ENCODE measurements at places on chromosomes 4 and X.

- no peak for DNase-seq
These were observed 178.7 kb upstream of the MAGEE2 start for GRCh38 chrX:75963774-75964173.

GRCh38 chr4:48116582-48116981 lies 17.5 kb downstream of the TXK start:
- no peak for DNase-seq

DNA sequence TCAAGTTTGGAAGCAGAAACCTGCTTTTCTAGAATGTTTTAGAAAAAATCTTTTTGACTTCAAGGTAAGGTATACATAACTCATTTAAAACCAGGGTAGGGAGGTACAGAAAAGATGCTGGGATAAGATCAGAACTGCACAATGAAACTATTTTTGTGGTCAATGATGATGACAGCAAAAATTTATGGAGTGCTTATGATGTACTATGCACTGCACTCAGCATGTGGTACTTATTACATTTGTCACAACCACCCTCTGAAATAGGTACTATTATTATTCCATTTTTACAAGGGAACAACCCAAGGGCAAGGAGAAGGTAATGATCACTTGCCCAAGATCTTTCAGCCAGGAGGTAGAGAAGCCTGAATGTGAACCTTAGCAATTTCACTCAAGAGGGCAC lies 8.0 kb downstream of the GPM6B start:
- DNase-seq = no peak

DNA sequence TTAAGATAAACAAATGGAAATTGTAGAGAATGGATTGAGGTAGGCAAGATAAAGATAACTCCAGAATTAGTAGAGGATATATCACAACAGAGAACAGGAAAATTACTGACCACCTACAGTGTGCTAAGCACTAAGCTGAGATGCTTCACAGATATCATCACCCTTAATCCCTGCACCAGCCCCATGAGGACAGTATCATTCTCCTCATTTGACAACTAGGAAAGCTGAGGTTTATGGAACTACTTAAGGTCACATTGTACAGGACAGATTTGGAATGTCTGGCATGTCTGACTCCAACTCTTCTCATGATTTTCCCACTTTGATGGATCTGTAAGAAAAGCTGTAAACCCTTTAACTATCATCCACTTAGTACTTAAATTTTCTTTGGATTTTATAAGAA lies 95.5 kb downstream of the CASK start:
- no peak for DNase-seq

DNA sequence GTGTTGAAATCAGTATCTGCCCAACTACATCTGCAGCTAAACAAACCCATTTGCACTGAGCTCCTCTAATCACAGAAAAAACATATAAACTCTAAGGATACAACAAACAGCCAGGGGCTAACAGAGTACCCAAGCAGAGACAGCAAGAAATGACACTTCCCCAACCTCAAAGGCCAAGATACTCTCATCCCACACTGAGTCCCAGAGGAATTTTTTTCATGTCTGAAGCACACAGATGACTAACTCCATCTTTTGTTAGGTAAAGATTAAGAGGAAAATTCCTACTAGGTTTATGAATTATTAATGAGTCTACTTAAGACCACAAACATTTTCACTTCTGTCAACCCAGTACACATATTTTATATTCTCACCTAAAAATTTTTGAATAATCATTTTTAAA lies 31.6 kb downstream of the SEPSECS start:
- DNase-seq = no peak

DNA sequence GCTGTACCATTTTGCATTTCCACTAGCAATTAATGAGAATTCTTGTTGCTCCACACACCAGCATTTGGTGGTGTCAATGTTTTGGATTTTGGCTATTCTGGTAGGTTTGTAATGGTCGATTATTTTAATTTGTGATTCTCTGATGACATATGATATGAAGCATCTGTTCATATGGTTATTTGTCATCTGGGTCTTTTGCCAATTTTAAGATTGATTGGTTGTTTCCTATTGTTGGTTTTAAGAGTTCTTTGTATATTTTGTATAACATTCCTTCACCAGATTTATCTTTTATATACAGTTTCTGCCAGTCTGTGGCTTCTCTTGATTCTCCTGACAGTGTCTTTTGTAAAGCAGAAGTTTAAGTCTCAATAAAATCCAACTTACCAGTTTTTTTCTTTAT lies 18.5 kb upstream of the BDH2 start:
- DNase-seq = no peak

DNA sequence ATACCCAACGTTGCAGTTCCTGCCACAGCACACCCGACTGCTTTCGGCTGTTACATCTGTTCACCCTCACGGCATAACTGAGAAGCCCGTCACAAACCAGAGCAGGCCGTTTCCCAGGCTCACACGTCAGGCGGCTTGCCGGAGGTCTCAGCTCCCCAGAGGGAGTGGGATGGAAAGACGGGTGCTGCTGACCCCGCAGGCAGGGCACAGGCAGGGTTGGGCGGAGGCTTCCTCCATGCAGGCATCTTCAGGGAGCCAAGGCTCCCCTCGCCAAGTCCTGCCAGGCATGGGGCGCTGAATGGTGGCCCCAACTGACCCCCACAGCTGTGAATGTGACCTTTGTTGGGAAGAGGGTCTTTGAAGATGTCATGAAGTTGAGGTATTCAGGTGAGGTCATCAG lies 57.5 kb downstream of the ACOX3 start:
- DNase-seq = no peak

DNA sequence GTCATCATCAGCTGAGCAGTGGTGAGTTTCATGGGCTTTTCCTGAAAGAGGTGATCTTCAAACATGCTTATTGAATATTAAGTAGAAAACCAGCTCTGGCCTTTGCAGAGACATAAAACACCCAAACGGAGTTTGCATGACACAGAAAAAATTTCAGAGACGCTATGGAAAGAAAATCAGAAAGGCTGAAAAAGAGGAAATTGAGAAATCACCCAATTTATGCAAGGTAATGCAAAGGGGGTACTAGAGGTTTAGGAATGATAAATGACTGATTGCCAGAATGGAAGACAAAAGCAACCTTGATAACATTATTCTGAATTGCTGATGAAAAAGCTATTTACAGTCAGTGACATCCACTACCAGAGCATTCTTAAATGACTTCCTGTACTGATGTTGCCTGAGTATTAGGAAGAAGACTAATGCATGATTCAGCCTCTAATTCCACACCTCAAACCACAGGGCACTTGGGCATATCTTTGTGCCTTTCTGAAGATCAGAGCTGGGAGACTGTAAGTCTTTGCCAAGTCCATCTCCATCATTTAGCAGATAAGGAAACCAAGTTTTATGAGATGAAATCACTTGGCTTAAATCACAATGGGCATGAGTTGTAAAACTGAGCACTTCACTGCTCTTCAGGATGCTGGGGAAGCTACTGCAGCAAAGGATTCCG lies 565.7 kb downstream of the PPARGC1A start:
- no peak for DNase-seq

- no peak for DNase-seq
These were observed 18.6 kb downstream of the FGFRL1 start for GRCh38 chr4:1030031-1030430.

- no peak for DNase-seq
These were observed 158.3 kb downstream of the SPCS3 start for GRCh38 chr4:176478076-176478475.

GRCh38 chrX:14832151-14832550 lies 40.7 kb downstream of the FANCB start:
- no peak for DNase-seq

DNA sequence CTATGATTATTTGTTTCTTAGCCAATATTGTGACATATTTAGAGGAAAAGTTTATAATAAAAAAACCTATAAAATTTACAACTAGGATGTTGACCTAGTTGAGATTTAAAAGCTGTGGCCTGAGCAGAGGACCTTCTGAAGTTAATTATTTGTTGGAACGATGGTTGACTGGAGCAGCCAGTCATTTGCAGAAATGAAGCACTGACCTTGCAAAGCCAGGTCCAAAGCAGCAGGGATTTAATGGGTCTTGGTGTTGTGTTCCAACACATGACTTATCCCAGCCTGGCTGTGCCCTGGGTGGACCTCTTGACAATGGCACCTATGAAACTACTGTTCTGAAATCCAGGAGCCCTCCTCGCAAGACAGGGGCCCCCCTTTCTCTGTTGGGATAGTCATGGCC lies 235.2 kb downstream of the FRAS1 start:
- DNase-seq = no peak

DNA sequence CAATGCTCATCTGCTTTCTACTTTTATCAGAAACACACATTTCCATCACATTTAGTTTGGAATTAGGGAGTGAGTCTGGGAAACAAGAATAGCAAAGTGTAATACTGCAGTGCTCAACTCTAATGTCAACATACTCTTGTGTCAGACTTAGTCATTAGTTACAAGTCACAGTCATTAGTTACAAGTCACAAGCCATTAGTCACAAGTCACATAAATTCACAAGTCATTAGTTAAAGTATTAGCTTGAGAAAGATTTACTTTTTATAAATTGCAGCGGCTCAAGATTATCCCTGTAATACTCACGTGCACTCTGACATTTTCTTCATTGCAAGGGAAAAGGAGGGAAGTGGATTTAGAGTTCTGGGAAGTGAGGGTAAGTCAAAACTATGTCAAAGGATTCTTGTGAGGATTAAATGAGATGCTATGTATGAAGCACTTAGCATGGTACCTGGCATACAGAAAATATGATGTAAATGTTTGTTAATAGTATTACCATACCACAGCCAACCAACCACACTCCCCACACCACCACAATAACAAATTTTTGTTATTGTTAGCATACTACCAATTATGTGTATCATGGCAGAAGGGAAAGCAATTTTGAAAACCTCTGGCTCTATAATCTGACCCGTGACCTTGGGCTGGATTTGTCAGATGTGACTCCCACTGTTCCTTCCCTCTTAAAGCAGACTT lies 116.6 kb downstream of the ARHGAP24 start:
- DNase-seq = no peak

DNA sequence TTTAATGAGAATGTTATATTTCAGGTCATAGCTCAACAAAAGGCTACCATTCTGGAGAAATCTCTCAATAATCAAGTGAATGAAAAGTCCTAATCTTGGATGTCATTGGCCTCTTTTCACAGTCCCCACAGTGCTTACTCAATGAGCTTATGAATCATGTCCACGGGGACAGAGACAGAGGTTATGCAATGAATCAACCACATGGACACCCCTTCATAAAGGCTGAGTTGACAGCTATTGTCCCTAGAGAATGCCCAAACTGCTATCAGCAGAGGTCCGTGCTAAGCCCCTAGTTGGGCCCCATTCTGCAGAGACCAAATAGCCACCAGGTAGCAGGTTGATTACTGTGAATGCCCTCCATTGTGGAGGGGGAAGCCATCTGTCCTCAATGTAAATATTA lies 158.1 kb downstream of the LHFPL1 start:
- no peak for DNase-seq

GRCh38 chrX:35722128-35722527 lies 76.0 kb upstream of the MAGEB16 start:
- DNase-seq = no peak

- DNase-seq = no peak
These were observed 449.5 kb upstream of the HS3ST1 start for GRCh38 chr4:11878241-11878640.

DNA sequence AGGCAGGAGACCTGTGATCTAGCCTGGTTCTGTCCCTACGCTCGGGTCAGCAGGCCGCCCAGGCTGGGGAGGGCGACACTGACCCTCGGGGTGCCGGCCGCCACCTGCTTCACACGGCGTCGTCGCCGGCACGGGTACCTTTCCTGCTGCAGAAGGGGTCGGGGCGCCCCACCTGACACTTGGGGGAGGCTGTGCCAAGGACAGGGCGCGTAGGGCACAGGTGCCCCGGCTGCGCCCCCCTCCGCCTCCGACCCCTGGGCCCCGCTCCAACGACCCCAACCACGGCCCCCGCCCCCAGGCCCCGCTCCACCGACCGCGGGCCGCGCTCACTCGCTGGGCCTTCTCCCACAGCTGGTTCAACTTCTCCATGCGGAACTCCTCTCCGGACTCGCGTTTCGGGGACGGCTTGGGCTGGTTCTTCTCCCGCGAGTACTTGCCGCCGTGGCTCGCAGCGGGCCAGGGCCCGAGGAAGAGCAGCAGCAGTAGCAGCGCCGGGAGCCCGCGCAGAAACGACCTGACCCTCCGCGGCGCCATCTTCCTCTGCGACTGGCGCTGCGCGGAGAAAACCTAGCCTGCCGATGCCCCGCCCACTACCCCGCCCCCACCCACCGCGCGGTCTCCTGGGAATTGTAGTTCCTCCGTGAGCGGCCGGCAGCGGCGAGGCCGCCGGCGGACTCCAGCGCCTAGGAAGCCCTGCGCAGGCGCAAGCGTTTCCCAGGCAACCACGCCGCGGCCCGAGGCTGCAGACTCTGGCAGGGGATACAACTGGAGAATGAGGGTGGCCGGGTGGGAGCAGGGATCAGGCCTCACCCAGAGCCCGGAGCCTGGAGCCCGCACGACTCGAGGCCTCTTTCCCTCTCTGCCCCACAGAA lies at the start of gene LRPAP1:
TSS of gene LRPAP1 (minus strand) at position 544 of the 872 bp plus-strand sequence. CDS start at position 534, 10 bp downstream.
- peak; percentile 89 for DNase-seq

DNA sequence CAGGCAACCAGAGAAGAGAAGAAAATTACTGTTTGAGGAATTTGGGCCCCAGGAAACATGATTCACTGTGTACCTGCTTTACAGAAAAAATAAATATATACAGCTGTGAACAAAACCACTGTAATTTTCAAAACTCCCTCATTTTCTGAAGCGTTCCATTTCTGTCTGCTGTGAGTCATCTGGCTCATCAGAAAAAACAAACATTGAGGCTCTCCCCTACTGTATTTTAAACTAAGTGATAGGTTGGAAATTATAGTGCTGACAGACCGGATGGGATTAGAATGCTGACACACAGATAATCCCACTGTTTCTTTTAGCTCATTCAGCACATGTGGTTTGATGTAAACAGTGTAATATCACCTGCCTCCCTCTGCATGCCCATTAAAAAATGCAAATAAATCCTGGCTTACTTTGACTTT lies 847.0 kb downstream of the TRIML1 start:
- DNase-seq = no peak

DNA sequence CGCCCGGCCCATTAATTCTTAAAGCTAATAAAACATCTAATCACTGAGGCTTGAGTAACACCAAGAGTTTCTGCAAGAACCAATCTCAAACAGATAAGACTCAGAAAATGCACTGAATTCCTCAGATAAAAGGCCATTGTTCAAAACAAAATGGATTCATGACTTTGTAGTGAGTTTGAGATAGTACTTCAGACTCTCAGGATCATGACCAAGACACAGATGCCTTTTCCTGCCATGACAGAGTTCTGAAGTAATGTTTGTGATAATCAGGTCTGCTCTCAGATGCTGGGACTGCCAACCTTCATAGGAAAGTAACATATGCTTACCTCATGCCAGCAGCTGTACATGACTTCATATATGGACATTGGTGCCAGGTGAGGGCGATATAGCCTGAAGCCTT lies 54.6 kb downstream of the NIPAL1 start:
- DNase-seq = no peak

GRCh38 chr4:176791591-176792325 lies 964 bp downstream of the VEGFC start:
- no peak for DNase-seq

DNA sequence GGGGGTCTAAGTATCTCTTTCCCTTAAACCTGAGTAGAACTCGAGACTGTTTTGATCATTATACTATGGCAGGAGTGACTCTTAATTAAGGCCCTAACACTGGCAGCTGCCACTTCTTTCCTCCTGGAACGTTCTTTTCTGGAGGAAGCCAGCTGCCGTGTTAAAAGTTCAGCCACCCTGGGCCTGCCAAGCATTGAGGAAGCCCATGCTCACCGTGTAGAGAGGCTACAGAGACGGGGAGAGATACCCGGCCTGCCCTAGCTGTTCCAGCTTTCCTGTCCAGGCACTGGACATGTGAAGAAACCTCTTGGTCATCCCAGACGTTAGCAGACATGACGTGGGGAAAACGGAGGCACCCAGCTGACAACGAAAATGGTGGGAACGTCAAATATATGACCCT lies 274.1 kb downstream of the ARHGAP10 start:
- DNase-seq = no peak

All from CD4-positive, alpha-beta T cell treated with Interleukin-1 beta for 1 hour (primary cell).